ENCODE measurements at places on chromosomes 7 and 10.

DNA sequence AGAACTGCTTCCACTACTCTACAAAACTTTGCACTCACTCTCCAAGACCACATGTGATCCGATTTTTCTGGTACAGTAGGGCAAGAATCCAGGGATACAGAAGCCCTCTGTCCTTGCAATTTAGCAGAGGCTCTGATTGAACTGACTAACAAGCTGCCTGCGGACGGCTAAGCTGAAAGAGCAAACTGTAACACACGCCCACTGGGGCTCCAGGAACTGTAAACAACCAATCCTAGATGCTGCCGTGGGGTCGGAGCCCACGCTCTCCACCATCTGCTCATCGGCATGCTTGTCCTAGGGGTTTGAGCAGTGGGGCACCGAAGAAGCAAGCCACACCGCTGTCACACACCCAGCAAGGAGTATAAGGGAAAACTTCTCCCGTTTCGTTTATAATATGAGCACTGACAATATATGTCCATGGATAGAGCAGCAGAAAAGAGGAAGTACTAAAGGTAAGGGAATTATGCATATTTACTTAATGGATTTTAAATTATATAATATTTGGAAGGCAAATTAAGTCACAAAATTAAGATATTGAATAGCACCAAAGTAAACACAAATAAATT is 634.4 kb upstream of the POT1 start:
- no peak for DNase-seq

DNA sequence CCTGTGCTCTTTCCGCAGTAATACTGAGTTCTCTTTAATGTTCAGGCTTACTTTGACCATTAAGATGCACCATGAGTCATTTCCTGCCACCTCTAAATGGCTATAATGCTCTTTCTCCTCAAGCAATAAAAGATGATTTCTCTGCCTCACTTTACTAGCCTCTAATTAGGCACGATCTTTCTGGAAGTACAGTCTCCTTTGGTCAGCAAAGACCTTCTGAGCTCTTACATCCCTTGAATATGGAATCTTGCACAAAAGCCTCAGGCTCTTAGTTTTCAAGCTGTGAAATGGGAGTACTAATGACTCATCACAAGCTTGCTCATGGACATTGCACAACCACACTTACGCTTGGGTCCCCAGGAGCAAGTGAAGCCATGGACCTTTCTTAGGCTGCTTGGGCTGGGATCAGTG is 85.9 kb downstream of the FRMD4A start:
- no peak for DNase-seq

GRCh38 chr7:151699147-151699927 is 177.6 kb downstream of the PRKAG2 start:
- no peak for DNase-seq

- no peak for DNase-seq
These were observed 32.3 kb downstream of the PPIF start for GRCh38 chr10:79379512-79380124.

DNA sequence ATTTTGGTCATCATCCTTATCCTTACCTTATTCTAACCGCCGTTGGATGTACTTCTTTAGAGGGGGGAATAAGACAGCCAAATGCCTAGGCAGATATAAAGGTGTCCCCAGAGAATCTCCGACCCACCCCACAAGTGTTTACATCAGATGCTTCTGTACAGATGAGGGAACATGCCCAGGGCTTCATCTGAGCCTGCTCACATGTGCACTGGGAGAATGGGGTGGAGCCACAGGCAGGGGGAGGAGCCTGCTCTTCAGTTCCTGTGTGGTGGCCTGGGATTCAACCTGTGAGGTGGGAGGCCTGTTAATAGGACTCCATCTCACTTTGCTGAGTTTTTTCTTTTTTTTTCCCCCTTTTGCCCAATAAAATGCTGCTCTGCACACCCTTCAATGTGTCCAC is 27.6 kb upstream of the OPTN start:
- DNase-seq, result no peak

- DNase-seq, result no peak
These were observed 1.8 kb downstream of the KCNIP2 start for GRCh38 chr10:101841826-101842225.

DNA sequence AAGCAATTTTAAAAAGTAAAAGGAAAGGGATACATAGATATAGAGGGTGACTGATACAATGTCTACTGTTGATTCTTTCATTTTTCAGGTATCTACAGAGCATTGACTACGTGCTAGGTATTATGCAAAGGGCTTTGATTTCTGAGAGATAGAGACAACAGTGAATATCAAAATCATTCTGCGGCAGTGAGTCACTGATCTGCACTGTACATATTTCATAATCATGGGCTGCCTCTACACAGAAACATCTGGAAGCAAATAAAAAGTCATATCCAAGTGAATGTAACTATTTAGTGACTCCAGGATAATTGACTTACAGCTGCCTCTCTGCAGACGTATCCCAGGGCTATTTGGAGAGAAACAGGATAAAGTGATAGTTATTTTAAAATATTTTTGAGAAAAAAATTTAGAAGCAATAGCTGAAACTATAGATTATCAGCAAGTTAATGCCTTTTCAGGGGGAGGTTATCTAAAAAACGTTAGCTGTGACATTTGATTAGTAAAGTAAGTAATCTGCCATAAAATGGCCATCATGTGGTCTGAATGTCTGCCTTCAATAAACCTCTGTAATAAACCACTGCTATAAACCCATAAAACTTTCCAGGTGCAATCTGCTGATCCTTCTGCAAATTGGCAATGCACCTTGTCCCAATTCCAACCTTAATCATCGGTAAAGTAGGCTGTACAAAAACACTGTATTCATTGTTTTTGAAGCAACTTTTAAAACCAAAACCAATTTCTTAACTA is 43.7 kb downstream of the CPXM2 start:
- no peak for DNase-seq

DNA sequence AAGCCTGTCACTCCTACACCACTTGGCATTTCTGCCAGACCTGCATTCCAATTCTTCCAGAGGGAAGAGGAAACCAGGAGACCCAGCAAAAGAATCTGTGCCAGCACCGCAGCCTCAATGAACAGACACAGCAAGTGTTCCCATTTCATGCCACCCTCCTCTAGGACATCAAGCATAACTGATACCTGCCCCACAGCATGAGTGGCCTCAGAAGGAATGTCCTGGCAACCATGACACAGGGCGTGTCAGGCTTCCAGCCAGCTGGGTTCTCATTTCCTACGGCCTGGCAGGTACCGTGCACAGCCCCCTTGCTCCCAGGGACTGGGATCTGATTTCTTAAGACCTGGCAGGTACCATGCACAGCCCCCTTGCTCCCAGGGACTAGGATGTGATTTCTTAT is 7.8 kb downstream of the MAD1L1 start:
- DNase-seq, result no peak

- DNase-seq, result peak; percentile 0
These were observed 1.8 kb downstream of the GRK5 start for GRCh38 chr10:119209035-119209735.

GRCh38 chr10:79184145-79184625 is 115.4 kb downstream of the ZMIZ1 start:
- no peak for DNase-seq

DNA sequence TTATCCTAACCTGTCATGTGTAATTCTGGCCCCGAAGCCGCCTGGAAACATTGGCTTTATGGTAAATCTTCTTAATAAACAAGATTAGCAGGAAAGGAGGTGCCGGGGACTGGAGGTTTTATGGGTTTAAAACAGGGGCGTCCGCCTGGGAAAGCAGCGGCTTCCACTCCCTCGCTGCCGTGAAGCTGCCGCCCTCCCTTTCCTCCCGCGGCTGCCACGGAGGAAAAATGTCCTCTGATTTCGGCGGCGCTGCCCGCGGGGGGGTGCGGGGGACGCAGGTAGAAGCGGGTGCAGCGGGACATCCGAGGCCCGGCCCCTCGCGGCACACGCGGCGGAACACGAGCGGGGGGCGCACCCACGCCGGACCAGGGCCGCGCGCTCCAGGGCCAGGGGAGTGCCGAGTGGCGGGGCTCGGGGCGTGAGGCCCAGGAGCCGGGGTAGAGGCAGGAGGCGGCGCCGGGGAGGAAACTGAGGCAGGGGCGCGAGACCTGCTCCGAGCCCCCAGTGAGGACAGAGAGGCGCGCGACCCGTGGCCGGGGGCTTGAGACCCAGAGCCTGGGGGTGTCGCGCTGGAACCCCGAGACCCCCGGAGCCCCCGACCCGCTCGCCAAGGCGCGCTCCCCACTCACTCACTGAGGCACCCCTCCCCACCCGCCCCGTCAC is 993 bp downstream of the PTPRN2 start:
- no peak for DNase-seq

DNA sequence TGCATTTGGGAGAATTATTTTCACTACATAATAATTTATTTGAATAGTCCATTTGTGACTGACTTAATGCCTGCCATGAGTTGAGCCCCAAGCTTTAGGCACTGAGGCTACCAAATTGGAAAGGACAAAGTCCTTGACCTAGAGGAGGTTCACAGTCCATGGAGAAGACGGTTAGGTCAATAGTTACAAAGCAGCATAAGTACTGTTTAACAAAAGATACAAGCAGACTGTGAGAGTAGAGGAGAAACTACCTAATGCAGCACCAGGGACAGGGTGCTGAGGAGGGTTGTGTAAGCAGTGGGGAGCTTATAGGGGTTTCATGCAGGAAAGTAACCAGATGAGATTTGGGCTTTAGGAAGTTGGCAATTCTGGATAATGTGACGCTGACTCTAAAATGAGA is 139.2 kb downstream of the LCOR start:
- DNase-seq, result no peak

DNA sequence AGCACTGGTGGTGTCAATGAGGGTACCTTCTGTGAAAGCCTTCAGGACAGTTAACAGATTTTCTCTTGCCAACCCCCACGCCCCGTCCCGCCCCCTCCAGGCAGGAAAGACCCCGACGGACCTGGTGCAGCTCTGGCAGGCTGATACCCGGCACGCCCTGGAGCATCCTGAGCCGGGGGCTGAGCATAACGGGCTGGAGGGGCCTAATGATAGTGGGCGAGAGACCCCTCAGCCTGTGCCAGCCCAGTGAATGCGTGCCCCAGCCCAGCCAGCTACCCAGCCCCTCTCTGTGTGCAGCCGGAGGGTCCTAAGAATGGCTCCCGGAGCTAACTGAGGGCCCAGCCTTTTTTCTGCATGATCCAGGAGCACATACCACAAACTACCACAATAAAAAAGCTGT is 713 bp upstream of the HOGA1 start:
- no peak for DNase-seq

DNA sequence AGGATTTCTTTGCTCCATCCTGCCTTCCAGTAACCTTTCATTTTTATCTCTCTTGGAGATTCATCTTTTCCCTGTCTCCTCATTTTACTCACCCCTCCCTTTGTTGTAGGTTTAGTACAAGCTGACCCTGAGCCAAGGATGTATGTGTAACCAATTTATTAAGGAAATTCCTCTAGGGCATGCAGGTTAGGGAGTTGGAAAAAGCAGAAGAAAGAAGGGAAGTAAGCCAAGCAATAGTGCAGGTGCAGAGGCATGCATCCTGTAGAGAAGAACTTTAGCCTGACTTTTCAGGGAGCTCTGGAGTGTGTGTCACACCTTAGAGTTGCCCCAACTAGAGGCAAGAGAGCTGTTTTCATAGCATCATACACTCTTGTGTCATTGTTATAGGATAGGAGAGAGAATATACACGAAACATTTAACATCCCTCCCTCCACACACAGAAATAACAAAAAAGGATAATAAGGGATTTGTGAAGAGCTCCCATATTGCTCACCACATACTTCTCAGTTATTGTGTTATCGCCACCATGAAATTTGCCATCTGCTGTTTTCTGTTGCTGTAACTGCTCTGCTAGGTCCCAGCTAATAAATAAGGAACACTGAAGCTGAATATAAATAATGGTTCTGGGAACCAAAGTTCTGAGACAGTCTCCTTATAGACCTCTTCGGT is 21.8 kb upstream of the SEMA3C start:
- peak; percentile 86 for DNase-seq

GRCh38 chr10:51097546-51097945 is 23.3 kb downstream of the PRKG1 start:
- DNase-seq, result no peak

GRCh38 chr10:44696496-44696895 is 214.6 kb upstream of the TMEM72 start:
- no peak for DNase-seq

All from NCI-H1694 (cell line).